ENCODE measurements at places on chromosomes 6 and 20. TPM values are rescaled to one million over a fixed set of nuclear protein-coding genes. Genes with fewer than 3 reads are reported as not detected.

Gene CAGE1
- not detected for total RNA-seq

Gene ZC2HC1B
- not detected for total RNA-seq

Gene MUCL3
- total RNA-seq = not detected

Gene IFNGR1
- 60.1 TPM for total RNA-seq

Gene FAXC
- 0.57 TPM for total RNA-seq

Gene VNN1
- total RNA-seq = 0.30 TPM

Gene C20orf204
- total RNA-seq = 0.86 TPM

Gene TRAPPC3L
- total RNA-seq = 0.16 TPM

Gene POM121L2
- total RNA-seq = not detected

Gene RALGAPA2
- total RNA-seq = 22.5 TPM

Gene SAPCD1
- total RNA-seq = 0.86 TPM

Gene GSTA2
- total RNA-seq = not detected

Gene RIPOR3
- total RNA-seq = 3.4 TPM

Gene PRSS16
- total RNA-seq = not detected

Gene OARD1
- total RNA-seq = 15.4 TPM

Gene C6orf118
- total RNA-seq = not detected

Gene KCNK5
- 0.19 TPM for total RNA-seq

Gene PLCG1
- total RNA-seq = 66.6 TPM

Gene LINC00237
- not detected for total RNA-seq

Gene SAMD5
- total RNA-seq = 3.0 TPM

Gene UBE2C
- 0.38 TPM for total RNA-seq

Gene TSHZ2
- total RNA-seq = 7.5 TPM

Gene DNMT3B
- total RNA-seq = 0.62 TPM

Gene MTG2
- 26.6 TPM for total RNA-seq

Gene LY86
- total RNA-seq = 1.9 TPM

Gene MGME1
- 9.5 TPM for total RNA-seq

Gene VGLL2
- total RNA-seq = 38.1 TPM

Gene C4A
- total RNA-seq = 131 TPM

Gene STMND1
- total RNA-seq = not detected

Gene C6orf15
- total RNA-seq = not detected

Gene PRSS35
- 0.83 TPM for total RNA-seq

Gene CGA
- total RNA-seq = not detected

Data from cardiac septum (tissue), 1 donor.